ENCODE measurements at places on chromosomes 1 and 21. TPM values are rescaled to one million over a fixed set of nuclear protein-coding genes. Genes with fewer than 3 reads are reported as not detected.

DNA sequence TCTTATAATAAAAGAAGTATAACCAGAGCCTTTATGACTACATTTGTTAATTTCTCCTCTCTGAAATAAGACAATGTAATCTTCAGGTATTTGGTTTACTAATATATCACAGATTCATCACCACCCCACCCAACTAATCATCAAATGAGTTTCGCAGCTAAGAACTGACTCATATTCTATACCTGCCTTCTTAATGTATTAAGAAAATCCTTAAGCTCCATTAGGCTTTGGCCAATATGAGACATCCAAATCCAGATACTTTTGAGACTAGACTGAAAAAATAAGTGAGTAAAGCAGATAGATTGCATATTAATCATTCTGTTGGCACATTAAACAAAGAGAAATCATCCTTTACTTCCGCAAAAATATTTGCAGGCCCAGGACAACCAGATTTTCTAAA, 18.7 kb upstream of the FMO2 start:
- H3K27me3 ChIP-seq, result no peaks in the 10 kb centered on the region
- no peak overlapping the region for H3K27ac ChIP-seq
- no peaks in the 10 kb centered on the region for H3K4me1 ChIP-seq
- DNase-seq, result no peak

- no peak overlapping the region for H3K4me3 ChIP-seq
- no peaks in the 10 kb centered on the region for H3K27me3 ChIP-seq
- H3K4me1 ChIP-seq, result no peaks in the 10 kb centered on the region
- H3K27ac ChIP-seq, result no peak overlapping the region
- no peaks in the 10 kb centered on the region for H3K36me3 ChIP-seq
Observed at GRCh38 chr1:38891753-38892152, 10.4 kb upstream of the GJA9 start.

DNA sequence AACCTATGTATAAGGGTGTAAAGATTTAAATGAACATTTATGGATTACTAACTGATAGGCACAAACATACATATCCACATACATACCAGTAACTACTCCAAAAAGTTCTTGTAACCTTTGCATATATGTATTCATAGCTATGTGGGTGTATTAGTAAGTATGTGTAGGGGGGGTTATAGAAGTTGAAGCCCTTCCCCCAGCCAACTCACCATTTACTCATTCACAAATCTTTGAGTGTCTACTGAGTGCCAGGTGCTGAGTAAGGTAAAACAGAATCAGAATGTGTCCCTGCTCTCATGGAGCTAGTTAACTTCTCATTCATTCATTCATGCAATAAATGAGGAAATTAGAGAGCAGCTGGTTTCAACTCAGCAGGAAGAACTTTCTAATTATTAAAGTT, 1.3 kb downstream of the C1orf146 start:
- no peak overlapping the region for H3K4me3 ChIP-seq
- DNase-seq, result no peak
- no peak overlapping the region for H3K27ac ChIP-seq
- H3K4me1 ChIP-seq, result no peaks in the 10 kb centered on the region
- no peaks in the 10 kb centered on the region for H3K27me3 ChIP-seq
- H3K36me3 ChIP-seq, result no peaks in the 10 kb centered on the region

- H3K4me1 ChIP-seq, result no peaks in the 10 kb centered on the region
- no peak overlapping the region for H3K4me3 ChIP-seq
- H3K27ac ChIP-seq, result no peak overlapping the region
- no peak for DNase-seq
- H3K36me3 ChIP-seq, result no peaks in the 10 kb centered on the region
Observed at GRCh38 chr1:31084782-31085569, 19.5 kb upstream of the PUM1 start.

- no peaks in the 10 kb centered on the region for H3K27me3 ChIP-seq
- DNase-seq, result no peak
- peaks cover 13% of the 10 kb centered on the region for H3K4me1 ChIP-seq
- H3K4me3 ChIP-seq, result no peak overlapping the region
- no peaks in the 10 kb centered on the region for H3K36me3 ChIP-seq
Observed at GRCh38 chr1:229058111-229058561, 212.8 kb upstream of the RAB4A start.

DNA sequence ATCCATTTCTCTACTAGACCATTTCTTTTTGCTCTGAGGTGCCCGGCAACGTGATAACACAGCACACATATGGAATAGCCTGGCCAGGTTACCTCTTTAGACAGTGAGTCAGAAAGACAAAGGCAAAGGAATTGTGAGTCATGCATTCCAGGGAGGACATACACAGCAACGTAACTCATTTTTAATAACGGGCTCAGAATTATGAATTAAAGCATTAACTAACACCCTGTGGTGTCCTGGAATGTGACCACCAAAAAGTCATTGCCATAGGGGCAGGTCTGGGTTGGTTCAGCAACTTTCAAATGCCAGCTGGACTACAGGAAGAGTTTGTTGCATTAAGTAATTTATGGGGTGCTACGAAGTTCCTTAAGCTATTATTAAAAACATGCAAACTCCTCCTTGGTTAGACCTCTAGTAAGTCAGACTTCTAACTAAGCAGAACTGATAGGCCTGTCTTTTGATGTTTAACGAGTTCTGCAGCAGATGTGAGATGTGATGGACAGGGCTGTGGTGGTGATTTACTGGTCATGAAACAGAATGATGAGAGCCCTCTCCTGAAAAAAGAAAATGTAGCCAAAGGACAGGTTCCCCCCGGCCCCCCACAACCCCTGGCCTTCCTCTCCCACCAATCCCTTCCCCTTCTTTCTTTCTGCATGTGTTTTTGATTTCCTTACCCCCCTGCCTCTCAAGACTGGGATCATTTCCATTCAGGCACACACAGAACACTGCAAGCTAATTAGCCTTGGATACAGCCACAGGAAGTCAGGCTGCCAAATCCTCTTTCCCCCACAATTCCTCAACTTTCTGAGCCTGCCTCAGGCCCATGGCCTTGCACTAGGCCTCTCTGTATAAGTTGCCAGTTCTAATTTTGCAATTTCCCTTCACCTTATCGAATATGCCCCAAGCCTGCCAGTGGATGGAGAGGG, 88.9 kb upstream of the HAO2 start:
- H3K4me1 ChIP-seq, result no peaks in the 10 kb centered on the region
- no peaks in the 10 kb centered on the region for H3K27me3 ChIP-seq
- no peak overlapping the region for H3K4me3 ChIP-seq
- no peaks in the 10 kb centered on the region for H3K36me3 ChIP-seq
- no peak overlapping the region for H3K27ac ChIP-seq

The CHI3L1 gene
- 6.8 TPM for total RNA-seq
